SW480 (cell line): ENCODE measurements at places on chromosomes 4 and X.

- DNase-seq = no peak
These were observed 51.7 kb downstream of the GASK1B start for GRCh38 chr4:158121161-158121579.

GRCh38 chr4:171812665-171813525, at the start of gene GALNTL6:
TSS of gene GALNTL6 (plus strand) at chr4:171813404.
- no peak for DNase-seq

DNA sequence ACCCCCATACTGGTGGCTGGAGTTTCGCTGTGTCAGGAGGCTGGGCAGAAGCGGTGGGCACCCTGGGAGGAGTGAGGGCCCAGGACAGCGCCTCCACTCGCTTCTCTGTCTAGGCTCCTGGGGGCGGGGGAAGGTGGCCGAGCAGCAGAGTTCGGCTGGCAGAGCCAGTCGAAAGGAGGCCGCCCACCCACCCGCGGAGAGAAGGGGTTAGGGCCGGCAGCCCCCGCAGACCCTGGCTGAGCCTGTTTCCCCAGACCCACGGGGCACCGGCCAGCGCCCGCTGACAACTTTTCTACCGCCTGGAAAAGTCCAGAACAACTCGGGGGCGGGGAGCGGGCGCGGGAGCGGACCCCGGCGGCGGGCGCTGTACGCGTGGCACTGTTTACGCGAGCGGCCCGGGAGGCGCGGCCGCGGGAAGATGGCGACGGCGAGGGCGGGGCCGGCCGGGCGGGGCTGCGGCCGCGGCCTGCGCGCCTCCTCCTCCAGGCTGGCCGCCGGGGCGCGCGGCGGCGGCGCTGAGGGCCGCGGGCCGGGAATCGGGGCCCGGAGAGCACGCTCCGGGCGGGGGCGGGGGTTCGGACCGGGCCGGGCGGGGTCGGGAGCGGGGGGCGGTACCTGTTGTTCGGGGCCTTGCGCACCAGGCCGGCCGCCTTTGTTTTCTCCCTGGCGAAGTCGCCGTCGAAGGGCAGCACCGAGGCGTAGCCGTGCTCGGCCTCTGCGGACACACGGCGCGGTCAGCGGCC, 628 bp downstream of the MXD4 start:
- no peak for DNase-seq

DNA sequence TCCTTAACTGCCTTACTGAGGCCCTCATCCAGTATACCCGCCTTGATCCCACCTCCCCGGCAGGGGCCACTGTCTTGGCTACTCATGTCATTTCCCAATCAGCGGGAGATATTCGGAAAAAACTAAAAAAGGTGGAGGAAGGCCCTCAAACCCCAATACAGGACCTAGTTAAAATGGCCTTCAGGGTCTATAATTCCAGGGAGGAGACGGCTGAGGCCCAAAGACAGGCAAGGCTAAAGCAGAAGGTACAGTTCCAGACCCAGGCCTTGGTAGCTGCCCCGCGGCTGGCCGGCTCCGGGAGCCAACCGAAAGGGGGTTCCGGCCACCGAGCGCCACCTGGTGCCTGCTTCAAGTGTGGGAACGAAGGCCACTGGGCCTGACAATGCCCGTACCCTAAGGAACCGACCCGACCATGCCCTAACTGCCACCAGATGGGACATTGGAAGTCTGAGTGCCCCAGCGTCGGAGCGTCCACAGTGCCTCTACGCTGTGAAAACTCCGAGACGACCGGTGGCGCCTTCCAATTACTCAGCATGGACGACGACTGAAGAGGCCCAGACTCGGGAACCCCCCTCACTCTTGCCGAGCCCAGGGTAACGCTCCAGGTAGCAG, 959.6 kb downstream of the RPA4 start:
- DNase-seq = no peak

GRCh38 chr4:121457278-121457875, 76.6 kb upstream of the QRFPR start:
- DNase-seq = no peak
